Tibial nerve (tissue), 4 donors: ENCODE measurements at places on chromosomes 6 and 20.

GRCh38 chr20:52619101-52619500 is 353.1 kb upstream of the TSHZ2 start:
- no peak for DNase-seq

DNA sequence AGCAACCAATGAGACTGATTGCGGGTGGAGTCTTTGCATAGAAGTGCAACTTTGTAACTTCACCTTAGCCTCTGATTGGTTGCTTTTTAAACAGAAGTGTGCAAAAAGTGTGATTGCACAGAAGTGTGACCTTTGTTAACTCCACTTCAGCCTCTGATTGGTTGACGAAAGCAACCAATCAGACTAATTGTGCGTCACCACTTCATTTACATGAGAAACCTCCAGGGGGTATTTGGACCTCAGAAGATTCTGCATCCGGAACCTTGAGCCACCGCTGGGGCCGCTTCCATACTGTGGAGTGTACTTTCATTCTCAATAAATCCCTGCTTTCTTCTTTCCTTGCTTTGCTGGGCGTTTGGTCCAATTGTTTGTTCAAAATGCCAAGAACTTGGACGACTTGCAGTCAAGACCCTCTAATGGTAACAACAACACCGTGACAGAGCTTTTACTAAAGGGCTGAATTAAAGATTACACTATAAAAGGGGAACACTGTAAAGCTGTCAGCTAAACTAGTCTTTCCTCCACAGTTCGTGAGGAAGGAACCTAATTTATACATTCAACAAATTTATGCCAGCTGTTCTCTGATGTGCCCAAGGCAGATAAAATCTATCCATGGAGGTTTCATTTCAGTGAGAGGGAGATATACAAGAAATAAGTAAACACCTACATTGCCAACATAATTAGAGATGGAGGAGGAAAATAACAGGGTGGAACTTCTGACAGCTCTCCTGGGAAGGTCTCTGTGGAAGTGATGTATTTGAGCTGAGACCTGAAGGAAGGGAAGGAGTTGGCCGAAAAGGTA is 1.4 kb upstream of the HECA start:
- no peak for DNase-seq

DNA sequence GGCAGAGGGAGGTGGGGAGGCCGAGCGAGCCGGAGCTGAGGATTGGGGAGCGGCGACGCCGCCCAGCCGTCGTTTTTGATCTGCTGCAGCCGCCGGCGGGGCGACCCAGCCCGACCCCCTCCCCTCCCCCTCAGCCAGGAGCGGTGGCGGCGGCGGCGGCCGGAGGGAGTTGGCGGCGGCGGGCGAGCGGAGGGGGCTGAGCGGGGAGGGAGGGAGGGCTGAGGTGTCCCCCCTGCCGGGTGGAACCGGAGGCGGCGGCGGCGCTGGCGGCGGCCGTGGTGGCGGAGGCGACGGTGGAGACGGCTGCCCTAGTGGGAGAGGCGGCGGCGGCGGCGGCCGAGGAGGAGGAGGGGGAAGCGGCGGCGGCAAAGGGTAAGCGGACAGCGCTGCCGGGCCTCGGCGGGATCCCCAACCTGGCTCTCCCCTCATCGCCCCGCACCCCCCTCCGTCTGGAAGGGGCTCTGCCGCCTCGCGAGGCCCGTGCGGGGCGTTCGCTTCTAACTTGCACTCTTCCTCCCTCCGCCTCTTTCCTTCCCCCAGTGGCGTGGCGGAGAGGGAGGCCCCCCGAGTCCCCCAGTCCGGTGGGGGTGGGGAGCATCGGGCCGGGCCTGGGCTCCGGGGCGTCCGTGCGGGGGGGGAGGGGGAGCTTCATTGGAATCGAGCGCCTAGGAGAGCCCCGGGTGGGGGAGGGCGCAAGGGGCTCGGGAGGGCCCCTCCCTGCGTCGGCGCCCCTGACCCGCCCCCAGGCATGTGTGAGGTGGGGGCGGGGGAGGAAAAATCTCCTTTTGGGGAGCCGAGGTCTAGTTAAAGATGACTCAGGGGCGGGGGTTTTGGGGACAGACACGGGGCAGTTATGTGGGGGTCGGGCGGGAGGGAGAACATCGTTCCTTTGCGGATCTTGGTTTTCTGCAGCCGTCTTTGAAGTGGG is at the start of gene TAB2:
TSS of gene TAB2 (plus strand) at position 69 of the 928 bp plus-strand sequence. CDS start 52,286 bp downstream, outside the sequence.
- DNase-seq, result peak; percentile 17

DNA sequence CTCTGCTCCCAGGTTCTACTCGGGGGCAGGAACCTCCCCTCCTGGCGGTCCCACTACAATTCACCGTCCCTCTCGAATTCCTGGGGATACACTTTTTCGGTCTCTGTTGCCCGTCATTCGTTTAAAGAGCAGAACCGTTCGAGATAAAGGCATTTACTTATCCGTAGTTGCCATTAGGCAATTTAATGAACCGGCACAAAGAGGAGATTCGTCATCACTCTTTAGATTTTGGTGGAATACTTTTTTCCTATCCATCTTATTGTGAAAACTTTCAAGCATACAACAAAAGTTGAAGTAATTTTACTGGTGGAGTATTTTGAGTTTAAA is 1.2 kb upstream of the CD24 start:
- no peak for DNase-seq
